ENCODE measurements at places on chromosomes 3 and 15.

DNA sequence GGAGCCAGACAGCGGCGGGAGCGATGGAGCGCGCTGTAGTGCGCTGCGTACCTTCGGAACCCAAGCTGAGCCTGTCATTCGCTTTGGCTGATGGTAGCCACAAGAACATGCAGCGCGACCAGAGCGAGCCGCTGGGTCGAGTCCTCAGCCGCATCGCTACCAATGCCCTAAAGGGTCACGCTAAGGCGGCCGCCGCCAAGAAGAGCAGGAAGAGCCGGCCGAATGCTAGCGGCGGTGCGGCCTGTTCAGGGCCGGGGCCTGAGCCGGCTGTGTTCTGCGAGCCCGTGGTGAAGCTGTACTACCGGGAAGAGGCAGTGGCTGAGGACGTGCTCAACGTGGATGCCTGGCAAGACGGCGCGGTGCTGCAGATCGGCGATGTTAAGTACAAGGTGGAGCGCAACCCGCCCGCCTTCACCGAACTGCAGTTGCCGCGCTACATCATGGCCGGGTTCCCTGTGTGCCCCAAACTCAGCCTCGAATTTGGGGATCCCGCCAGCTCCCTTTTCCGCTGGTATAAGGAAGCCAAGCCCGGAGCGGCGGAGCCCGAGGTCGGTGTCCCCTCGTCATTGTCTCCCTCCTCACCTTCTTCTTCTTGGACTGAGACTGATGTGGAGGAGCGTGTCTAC lies 498 bp downstream of the PDE12 start:
- DNase-seq: no peak

GRCh38 chr3:58088501-58088900 lies 80.3 kb downstream of the FLNB start:
- no peak for DNase-seq

DNA sequence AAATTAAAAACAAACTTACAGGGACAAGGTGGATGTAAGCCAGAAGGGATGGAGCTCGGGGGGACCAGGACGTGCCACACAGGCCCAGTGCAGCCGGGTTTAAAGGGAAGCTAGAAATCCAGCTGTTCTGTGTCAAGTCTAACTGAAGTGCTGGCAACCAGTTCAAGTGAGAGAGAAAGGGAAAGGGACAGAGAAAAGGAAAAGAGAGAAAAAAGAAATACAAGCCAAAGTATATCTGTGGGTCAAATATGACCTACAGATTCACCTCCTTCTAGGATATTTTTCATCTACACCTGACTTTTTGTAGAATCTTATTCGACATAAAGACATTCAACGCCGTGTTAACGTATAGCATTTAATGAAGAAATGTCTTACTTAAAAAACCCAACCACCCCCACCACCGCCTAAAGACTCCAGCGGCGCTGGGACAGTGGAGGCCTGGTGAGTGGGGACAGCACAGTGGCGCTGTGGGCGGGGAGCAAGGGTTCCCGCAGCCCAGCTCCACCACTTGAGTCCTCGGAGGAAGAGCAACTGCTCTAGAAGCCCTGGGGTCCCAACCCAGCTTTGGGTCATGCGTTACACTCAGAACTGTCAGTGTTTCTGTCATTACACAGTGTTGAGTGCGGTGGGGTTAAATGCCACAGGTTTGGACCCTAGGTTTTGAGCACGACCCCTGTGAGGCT lies 62.3 kb downstream of the CHSY1 start:
- DNase-seq: no peak

- no peak for DNase-seq
Observed at GRCh38 chr3:106288781-106289180, 420.0 kb upstream of the CBLB start.

- DNase-seq: no peak
Observed at GRCh38 chr3:105518806-105519418, 152.2 kb downstream of the ALCAM start.

- no peak for DNase-seq
Observed at GRCh38 chr15:30062881-30063280, 19.9 kb upstream of the GOLGA8J start.

DNA sequence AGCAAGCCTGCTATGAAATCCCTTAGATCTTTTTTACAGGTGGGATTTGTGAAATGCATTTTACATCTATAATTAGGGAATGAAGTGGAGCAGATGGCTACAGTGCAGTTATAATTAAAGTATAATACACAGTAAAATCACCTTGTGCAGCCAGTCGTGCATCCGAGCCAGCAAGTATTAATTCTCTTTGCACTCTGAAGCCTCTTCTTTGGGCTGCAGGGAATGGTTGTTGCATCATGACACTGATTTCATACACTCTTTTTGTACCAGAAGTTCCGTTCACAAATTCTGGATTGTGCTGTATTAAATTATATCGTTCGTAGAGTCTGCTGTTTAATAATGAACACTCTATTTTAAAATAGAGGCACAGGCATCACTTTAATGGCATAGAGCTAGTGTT lies 28.7 kb upstream of the TP63 start:
- DNase-seq: no peak

DNA sequence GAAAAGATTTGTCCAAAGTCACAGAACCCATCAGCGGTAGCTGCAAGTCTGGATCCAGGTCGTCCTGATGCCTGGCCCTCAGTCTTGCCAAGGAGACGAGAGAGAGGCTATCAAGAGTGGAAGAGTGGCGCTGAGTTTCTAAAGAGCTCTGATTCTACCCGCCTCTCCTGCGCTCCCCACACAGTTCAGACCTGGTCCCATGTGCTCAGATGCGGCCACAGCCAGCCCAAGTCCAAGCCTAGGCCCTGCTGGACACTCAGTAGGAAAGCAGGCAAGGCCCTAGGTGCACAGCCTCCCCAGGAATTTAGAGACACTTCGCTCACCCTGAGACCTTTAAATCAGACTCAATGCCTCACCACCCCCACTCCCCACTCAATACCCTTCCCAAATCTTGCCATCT lies 32.4 kb downstream of the CCDC12 start:
- DNase-seq: no peak

DNA sequence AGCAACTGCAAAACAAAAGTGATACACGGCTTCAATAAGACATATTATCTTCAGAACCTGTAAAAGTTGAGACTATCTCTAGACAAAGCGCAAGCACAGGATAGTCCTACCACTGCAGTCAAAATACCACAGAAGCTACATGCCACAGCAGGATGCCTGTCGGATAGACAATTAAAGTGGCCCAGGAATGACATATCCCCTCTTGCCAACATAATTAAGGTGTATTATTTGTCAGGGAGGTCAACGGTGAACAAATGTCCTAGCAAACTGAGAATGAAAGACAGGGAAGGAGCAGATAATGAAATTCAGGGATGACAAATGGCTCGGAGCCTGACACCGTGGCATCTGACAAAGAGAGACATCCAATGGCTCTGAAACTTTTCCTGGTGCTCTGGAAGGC lies 185.7 kb downstream of the MECOM start:
- DNase-seq: no peak

- no peak for DNase-seq
Observed at GRCh38 chr15:66649235-66649984, 52.6 kb upstream of the SMAD6 start.

GRCh38 chr3:44468572-44469520 lies 8.6 kb downstream of the ZNF445 start:
- DNase-seq: no peak

DNA sequence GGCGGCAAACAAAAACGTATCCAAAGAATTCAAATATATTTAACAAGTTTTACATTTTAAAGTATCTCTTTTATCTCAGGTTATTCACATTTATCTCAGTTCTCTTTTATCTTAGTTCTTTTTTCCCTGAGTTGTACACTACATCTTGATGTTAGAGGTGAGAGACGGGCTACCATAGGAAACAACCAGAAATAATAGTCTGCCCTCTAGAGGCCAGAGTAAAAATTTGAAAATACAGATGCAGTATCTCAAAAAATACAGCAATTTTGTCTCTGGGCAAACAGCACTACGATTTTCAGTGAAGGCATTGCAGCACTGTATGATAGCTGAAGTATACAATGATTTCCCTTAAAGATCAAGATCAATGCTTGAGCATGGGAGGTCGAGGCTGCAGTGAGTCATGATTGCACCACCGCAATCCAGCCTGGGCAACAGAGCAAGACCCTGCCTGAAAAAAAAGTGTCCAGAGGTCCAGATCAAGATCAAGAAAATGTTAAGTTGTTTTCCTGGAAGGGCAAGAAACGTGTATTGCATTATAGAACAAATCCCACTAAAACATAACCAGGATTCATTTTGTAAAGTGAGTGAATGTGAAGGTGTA lies 82.6 kb upstream of the ATP11B start:
- DNase-seq: no peak

DNA sequence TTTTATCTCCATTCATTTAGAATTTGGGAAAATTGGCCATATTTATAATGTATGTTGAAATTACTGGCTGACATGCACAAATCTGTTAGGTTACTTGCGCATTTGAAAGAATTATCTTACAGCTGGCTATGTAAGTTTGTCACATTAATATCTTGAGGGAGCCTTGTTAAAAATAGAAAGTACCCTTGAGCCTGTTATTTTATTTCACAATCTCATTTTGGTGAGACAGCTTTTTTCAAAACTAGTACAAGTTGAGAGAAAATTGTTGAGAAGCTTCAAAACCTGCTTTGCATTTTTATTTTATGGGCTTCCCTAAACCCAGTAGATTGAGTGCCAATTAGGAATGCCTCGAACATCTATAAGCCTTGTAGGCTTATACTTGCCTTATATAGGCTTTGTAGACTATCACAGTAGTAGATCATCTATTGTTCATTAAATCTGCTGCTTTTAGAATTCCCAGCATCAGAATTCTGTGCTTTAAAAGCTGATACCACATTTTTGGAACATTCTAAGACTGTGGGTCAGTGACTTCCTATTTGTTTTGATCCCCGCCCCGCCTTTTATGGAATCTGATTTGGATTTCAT lies 6.3 kb downstream of the IDH3A start:
- DNase-seq: no peak

GRCh38 chr3:52036829-52037228 lies 19.5 kb downstream of the DUSP7 start:
- no peak for DNase-seq

Measured in ecto neural progenitor cell (in vitro differentiated cells).